Stimulated activated CD4-positive, alpha-beta T cell treated with anti-CD3 and anti-CD28 coated beads, Interleukin-1b, Interleukin-23, amount 100 ng/mL, for 1 hour (primary cell): ENCODE measurements at places on chromosomes 7 and 10.

- no peak for DNase-seq
These were observed 318.5 kb downstream of the GPR158 start for GRCh38 chr10:25493122-25493893.

GRCh38 chr7:121449735-121450240 lies 53.7 kb upstream of the FAM3C start:
- no peak for DNase-seq

- no peak for DNase-seq
These were observed 665.4 kb upstream of the PHF14 start for GRCh38 chr7:10308276-10308675.

DNA sequence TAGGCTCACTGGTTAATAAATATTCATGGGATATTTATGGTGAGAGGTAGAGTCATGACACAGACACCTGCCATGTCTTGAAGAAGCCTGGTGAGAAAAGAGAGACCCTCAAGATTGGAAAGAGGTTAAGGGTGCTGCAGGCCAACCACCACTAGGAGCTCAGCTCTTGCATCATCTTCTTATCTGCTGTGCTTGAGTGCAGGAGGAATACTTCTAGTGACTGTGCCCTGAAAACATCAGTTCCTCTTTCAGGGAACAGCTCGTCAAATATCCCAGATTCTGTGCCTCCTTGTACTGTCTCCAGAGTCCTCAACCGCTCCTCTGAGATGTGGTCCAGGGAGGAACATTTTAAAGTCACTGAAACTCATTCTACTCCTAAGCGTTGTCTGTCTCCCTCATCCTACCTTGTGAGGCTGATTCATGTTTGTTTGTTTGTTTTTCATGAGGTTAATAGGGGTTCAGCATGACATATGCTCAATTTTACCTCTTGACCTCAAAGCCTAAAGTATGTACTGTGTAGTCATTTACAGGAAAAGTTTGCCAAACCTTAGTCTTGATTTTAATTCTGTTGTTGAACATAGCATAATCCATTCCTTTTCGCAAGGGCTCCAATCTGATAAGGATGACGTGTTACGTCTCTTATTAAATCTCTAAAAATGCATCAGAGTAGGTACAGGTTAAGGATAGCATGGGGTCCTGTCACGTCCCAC lies 293.1 kb downstream of the C7orf25 start:
- no peak for DNase-seq
